T-helper 9 cell (primary cell): ENCODE measurements at places on chromosomes 4 and X.

GRCh38 chr4:186946682-186947294, 223.1 kb upstream of the FAT1 start:
- DNase-seq: no peak

DNA sequence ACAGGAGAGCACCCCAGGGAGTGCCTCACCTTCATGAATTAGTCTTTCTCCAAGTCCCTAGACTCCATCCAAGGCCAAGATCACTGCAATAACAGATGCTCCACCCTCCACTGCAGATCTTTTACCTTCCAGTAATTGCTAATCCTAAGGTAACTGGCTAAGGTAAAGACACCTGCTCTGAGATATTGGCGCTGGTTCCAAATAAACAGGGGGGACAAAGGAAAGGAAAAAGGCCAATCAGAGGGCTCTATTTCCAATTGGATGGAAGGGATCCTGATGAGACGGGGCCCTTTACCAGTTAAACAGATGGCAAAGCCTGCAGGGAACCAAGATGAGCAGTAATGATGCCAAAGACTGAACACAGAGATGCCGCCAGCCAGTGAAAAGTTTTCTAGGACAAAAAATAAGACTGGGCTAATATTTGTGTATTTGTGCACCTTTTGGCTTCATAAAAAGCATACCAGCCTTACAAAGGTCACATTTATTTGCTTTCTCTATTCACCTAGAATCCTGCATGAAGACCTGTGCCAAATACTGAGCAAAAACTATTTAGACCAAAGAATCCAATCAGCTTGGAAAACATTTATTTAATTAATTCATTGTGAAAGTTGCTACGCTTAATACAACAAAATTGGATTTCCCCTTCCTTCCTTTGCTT, 148.5 kb downstream of the PPP3CA start:
- DNase-seq: no peak

GRCh38 chr4:36652857-36653256, 371.4 kb downstream of the DTHD1 start:
- DNase-seq: no peak

DNA sequence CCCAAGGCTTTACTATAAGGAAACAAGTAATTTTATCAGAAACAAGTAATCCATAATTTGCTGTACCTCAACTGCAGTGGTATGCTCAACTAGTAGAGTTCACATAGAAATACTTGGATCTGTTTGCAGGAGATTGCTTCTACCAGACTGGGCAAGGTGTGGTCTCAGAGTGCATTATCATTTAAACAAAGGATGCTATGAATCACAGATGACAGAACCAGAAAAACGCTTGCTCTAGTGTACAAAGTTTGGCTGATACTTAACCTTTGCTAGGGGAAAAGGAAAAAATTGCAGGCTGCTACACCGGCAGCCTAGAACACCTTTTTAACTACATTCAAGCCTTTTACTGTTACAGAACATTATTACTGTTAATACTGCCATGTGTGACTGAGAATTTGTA, 97.1 kb downstream of the ENOX2 start:
- no peak for DNase-seq

GRCh38 chr4:180098586-180098985, 2144.6 kb upstream of the TENM3 start:
- no peak for DNase-seq

DNA sequence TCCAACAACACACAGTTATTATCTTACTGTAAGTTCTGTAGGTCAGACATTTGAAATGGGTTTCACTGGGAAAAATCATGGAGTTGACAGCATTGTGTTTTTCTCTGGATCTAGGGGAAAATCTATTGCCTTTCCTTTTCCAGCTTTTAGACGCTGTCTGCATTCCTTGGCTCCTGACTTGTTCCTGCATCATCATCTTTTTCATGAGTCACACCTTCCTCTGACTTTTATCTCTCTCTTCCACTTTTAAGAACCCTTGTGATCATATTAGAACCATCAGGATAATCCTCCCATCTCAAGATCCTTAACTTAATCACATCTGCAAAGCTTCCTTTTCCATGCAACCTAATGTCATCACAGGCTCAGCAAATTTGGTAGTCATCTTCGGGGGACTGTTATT, 1454.8 kb downstream of the RPA4 start:
- DNase-seq: no peak

DNA sequence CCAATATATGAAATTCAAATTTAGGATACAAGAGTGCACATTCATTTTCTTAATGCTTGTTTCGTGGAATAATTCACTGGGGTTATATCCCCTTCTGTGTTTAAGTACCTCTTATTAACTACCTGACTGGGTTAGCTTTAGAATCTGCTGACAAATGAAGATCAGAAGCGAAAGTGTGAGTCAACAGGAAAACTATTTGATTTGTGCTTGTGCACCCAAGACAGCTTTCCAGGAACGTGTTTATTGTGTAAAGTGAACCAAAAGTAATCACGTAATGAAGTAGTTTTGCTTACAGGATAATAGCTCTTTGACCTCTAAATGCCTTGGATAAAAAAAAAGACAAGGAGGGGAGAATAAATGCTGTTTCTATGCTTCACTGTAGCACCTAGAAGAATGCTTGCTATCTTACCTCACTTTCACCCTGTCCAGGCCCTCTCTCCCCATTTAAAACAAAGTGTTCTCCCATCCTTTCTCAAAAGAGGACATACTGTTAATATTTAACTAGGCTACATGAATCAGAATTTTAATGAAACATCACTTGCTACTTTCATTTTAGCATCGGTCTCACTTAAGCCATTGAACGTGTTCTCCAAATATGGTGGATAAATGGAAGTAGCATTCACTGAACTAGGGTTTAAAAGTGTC, 141.9 kb downstream of the THOC2 start:
- no peak for DNase-seq

- DNase-seq: no peak
Measured at GRCh38 chrX:468979-469378, 82.3 kb upstream of the PPP2R3B start.

DNA sequence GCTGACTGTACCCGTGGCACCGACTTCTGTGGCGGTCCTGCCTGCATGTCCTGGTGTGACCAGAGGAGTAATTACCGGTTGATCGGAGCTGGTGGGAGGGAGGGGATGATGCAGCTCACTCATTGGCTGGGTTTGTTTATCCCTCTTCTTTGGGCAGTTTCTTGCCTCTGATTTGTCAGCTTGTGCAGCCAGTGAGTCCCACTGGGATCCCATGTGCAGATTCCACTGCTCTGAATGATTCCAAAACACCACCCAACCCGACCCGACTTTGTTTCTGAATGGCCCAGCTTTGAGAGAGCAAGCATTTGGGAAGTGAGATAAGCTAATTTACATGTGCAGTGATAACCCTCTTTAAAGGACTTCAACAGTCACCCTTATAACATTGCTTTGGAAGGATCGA, 13.8 kb downstream of the FHDC1 start:
- no peak for DNase-seq

DNA sequence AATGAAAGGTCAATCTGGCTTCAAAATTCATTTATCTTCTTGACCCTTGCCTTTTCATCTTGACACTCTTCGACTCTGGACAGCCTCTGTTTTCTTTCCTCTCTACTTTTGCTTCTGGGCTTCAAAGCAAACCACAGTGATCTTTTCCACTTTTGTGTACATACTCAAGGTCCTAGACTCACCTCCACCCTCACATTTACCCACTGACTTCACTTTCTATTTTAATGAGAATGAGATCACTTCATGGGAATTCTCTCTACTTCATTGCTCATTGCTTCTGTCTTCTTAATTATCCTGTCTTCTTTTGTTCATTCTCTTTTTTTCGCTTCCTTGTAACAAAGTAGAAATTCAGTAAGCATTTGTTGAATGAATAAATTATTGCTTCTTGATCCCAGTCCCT, 330.1 kb upstream of the HAND2 start:
- no peak for DNase-seq
